ENCODE measurements at places on chromosomes 16 and 17. TPM values are rescaled to one million over a fixed set of nuclear protein-coding genes. Genes with fewer than 3 reads are reported as not detected.
A peak's percentile ranks its signal among the peaks of the same experiment; 100 is the strongest.

DNA sequence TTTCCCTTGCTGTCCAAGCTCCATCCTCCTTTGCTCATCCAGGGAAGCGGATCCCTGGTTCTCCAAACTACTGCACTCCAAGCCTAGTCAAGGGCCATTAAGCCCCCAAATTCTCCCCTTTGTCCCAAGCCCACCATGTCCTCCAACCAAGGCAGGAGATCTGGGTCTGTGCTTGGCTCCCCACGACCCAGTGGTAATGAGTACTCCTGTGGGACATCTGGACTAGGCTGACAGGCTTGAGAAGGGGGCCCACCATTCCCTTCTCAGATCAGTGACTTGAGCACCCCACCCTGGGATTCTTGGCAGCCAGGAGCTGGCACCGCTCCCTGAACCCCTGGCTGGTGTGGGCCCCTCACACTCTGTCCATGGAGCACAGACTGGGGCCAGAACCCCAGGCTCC is 17.1 kb downstream of the OSBPL7 start:
- no peaks in the 10 kb centered on the region for H3K36me3 ChIP-seq
- no peaks in the 10 kb centered on the region for H3K4me1 ChIP-seq
- H3K4me3 ChIP-seq: no peak overlapping the region
- H3K27ac ChIP-seq: no peak overlapping the region
- H3K27me3 ChIP-seq: no peaks in the 10 kb centered on the region
- DNase-seq: no peak

DNA sequence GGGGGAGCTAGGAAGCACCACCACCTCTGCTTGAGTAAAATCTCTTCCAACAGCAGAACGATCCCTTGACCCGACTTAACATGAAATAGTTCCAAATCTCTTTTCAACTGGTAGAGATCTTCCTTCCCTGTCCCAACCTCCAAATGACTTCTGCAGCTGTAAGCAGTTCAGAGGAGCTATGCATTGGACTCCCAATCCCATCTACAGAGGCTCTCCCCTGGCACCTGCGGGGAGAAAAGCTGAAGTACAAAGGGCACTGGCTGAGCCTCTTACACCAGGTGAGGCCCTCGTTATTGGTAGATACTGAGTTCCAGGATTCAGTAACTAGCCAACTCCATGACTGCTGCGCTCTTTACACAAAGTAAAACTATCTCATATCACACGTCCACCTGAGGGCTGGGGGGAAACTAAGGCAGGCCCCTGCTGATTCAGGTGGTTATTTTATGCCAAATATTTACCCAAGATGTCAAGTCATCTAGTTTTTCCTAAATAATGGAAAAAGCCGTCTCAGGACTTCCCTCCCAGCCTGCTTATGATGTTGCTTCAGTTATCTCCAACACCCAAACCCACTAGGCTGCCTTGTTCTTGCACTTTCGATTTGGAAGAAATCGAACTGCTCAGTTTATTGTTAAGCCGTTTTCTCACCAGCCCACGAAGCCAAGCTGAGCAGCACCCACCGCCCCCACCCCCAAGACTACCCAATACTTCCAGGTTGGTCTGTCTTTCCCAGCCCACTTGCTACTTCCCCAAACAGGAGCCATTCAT is 3.2 kb downstream of the ACTG1 start:
- H3K4me1 ChIP-seq: no peaks in the 10 kb centered on the region
- H3K27ac ChIP-seq: peak overlapping the region; percentile 63
- H3K27me3 ChIP-seq: no peaks in the 10 kb centered on the region
- DNase-seq: no peak
- H3K4me3 ChIP-seq: peak overlapping the region; percentile 92
- no peaks in the 10 kb centered on the region for H3K36me3 ChIP-seq

DNA sequence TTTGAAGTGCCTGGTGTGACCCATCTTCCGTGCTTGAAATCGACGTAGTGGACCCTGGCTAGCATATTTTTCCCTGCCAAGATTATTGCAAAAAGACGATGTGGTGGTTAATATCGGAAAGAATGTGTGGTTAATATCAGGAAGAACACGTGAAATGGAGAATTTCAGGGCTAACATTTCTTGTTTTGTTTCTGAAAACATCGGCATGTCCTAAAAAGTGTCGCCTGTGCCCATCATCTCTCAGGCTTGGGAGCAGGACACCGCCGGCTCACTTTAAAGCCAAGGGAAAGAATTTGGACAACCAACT is 345 bp upstream of the DCXR start:
- peaks cover 8% of the 10 kb centered on the region for H3K4me1 ChIP-seq
- H3K36me3 ChIP-seq: no peaks in the 10 kb centered on the region
- no peak for DNase-seq
- no peaks in the 10 kb centered on the region for H3K27me3 ChIP-seq
- H3K27ac ChIP-seq: peak overlapping the region; percentile 87
- H3K4me3 ChIP-seq: peak overlapping the region; percentile 96

- no peaks in the 10 kb centered on the region for H3K27me3 ChIP-seq
- no peaks in the 10 kb centered on the region for H3K36me3 ChIP-seq
- no peak for DNase-seq
- H3K27ac ChIP-seq: no peak overlapping the region
Observed at GRCh38 chr17:27663936-27664605, 33.1 kb downstream of the LGALS9 start.

DNA sequence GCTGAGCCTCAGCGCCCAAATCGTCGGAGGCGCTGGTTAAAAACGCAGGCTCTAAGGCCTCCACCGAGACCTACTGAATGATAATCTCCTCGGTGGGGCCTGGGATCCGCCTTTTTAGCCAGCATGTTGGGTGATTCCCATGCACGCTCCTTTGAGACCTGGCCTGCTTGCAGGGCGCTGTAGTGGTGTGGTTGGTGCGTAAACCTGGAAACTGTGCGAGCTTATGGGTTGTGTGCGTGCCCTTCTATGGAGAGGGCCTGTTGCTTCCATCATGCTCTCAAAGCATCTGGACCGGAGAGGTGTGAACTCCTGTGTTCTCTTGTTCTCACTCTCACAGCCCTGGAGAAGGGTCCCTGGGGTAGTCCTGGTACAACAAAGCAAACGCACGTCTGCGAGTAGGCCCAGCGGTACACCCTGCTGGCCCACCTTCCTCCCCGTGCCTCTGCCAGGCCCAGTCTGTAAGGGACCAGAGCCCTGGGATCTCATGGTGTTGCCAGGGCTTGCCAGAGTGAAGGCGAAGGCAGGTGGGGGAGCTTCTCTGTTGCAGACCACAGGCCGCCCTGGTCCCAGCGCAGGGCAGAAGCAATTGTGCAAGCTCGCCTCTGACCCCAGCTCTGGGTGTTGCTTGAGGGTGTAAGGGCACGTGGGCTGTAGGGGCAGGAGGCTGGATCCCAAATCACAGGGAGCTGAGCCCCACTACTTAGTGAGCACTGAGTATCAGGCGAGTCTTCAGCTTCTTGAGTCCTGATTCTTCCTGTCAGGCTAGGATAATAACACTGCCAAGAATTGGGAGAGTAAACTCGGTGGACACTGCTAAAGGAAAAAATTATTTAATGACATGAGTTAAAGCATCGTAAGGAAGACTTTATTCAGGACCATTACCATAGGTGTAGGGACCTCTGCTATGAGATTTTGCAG is 879 bp upstream of the LRRC75A start:
- H3K36me3 ChIP-seq: no peaks in the 10 kb centered on the region
- no peak overlapping the region for H3K27ac ChIP-seq
- DNase-seq: no peak
- H3K4me1 ChIP-seq: no peaks in the 10 kb centered on the region
- H3K27me3 ChIP-seq: no peaks in the 10 kb centered on the region

DNA sequence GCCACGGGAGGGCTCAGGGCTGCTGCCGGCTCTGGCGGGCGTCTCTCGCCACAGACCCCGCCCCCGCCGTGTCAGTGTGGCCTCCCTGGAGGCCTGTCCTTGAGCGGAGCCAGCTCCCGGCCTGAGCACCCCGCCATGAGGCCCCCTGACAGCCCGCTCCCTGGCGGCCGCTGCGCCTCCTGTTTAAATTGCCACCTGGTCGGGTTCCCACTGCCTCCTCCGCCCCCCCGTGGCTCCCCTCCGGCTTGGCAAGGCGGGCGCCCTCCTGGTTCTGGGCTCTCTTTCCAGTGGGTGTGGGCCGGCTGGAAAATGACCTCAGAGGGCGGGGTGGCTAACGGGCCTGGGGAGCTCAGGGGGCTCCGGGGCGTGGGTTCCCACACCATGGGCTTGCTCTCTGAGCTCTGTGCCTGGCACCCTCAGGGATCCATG is 42.1 kb upstream of the SSTR5 start:
- no peak for DNase-seq
- no peaks in the 10 kb centered on the region for H3K27me3 ChIP-seq
- H3K4me3 ChIP-seq: no peak overlapping the region
- peaks cover 7% of the 10 kb centered on the region for H3K4me1 ChIP-seq
- no peaks in the 10 kb centered on the region for H3K36me3 ChIP-seq
- no peak overlapping the region for H3K27ac ChIP-seq

GRCh38 chr17:7583253-7584109 is at the start of gene MPDU1:
MPDU1 (plus strand) TSS chr17:7583852; CDS start chr17:7583863, 11 bp downstream.
- H3K27me3 ChIP-seq: no peaks in the 10 kb centered on the region
- peak within 1 kb of the TSS; percentile 73 for H3K4me3 ChIP-seq
- peak within 1 kb of the TSS; percentile 96 for H3K27ac ChIP-seq
- peak; percentile 96 for DNase-seq
- H3K4me1 ChIP-seq: peaks cover 16% of the 10 kb centered on the region
- H3K36me3 ChIP-seq: no peaks in the 10 kb centered on the region

DNA sequence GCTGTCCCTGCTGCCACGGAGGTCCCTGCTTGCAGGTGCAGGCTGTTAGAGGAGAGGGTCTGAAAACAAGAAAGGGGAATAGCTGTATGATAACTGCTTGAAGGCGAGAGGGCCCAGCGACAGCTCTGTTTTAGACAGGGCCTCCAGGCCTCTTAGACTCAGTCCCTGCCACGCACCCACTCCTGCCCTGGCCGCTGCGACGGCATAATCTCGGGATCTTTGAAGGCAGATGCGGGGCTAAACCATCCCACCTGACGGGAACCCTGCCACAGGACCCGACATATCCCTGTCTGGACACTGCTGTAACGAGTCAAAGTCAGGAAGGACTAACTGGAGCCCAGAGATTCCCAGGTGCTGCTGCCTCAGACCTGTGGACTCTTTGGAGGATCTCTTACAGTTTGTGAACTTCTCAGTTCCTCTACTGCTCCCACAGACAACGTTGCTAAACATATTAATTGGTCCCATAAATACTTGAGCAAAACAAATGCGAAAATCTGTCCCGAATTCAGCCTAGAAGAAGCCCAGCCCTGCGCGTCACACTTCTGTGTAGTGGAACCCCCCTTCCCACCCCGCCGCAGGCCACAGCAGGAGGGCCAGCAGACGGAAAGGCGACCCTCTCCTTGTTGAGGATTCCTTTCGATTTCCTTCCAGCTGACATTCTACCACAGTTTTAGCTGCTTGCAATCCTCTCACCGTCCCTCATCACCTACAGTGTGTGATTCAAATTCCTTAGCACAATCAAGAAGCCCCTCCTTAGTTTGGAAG is 998 bp upstream of the TMEM11 start:
- no peaks in the 10 kb centered on the region for H3K27me3 ChIP-seq
- DNase-seq: no peak
- peaks cover 18% of the 10 kb centered on the region for H3K4me1 ChIP-seq
- H3K4me3 ChIP-seq: peak overlapping the region; percentile 96
- peak overlapping the region; percentile 94 for H3K27ac ChIP-seq

DNA sequence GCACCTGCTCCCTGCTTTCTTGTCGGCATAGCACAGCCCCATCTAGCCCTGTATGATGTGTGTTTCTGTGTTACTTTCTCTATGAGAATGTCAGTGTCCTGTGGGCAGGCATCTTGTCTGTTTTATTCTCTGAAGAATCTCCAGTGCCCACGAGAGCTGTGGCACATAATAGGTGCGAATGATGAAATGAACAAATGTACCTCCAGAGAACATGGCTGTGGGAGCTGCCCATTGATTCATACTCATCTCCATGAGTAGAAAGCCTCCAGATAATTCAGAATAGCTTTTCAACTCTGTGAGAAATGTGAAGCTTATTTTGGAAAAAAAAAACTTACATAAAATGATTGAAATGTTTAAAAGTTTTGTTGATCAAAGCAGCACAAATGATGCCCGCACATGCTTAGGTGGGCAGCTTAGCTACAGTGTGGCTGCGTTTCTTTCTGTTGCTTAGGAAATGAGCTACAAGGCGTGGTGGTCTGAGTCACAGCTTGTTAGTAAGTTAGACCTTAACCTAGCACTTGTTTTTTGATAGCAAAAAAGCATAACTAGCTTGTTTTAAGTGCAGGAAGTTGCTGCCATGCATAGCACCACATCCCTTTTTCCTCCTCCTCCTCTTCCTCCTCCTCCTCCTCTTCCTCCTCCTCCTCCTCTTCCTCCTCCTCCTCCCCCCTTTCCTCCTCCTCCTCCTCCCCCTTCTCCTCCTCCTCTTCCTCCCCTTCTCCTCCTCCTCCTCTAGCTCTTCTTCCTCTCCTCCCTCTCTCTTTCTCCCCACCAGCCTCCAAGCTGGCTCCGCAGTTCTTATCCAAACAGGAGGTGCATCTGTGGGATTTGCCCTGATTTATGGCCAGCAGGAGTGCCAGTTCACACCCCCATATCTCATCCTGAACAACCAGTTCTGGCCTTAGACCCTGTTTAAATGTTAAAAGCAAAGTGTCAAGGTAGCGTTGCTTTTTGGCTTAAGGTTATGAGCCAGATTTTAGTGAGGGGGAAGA is 221.5 kb downstream of the IRF8 start:
- H3K36me3 ChIP-seq: no peaks in the 10 kb centered on the region
- H3K4me3 ChIP-seq: no peak overlapping the region
- no peaks in the 10 kb centered on the region for H3K27me3 ChIP-seq
- no peaks in the 10 kb centered on the region for H3K4me1 ChIP-seq
- no peak overlapping the region for H3K27ac ChIP-seq

DNA sequence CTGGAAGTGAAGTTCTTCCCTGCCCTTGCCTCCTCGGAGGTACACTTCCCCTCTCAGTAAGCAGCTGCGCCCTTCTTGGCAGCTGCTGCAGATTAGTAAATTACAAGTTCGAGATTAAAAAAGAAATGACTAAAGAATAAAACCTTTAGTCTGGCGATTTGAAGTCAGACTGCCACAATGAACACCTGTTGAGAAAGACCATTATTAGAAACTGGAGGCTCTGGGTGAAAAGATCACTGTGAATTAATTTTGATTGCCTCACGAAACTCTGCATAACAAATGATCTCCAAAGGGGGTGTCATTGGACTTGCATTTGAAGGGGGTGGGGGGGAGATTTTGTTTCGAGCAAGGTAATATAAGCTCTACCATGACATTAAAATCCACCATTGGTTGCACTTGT is 39.3 kb downstream of the SALL1 start:
- H3K27me3 ChIP-seq: peaks cover 40% of the 10 kb centered on the region
- no peaks in the 10 kb centered on the region for H3K36me3 ChIP-seq
- no peak for DNase-seq

DNA sequence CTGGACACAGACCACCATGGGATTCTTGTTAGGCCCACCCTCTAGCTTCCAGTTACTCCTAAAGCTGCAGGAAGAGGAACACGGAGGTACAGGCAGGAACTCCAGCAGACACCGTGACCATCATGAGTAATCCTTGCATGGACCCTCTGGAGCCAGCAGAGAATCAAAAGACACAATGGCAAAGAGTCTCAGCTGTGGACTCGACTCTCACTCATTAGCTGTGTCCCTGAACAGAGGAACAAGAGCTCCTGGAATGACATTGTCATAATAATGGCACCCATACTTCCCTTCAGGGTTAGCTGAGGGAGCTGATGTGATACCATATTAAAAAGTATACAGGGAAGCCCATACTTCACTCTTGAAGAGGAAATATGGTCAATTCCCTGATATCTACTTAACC is 176.3 kb upstream of the ASIC2 start:
- H3K27ac ChIP-seq: no peak overlapping the region
- no peaks in the 10 kb centered on the region for H3K27me3 ChIP-seq
- no peak for DNase-seq
- no peaks in the 10 kb centered on the region for H3K36me3 ChIP-seq

- no peaks in the 10 kb centered on the region for H3K4me1 ChIP-seq
- no peak overlapping the region for H3K27ac ChIP-seq
- H3K27me3 ChIP-seq: no peaks in the 10 kb centered on the region
Observed at GRCh38 chr17:7144213-7144612, 29.6 kb upstream of the ASGR2 start.

GCGR gene
- not detected for total RNA-seq

RNF157 gene
- 4.3 TPM for total RNA-seq

Measured in breast epithelium (tissue), 4 donors.